ENCODE measurements at places on chromosomes 2 and 18. TPM values are rescaled to one million over a fixed set of nuclear protein-coding genes. Genes with fewer than 3 reads are reported as not detected.
A peak's percentile ranks its signal among the peaks of the same experiment; 100 is the strongest.

DNA sequence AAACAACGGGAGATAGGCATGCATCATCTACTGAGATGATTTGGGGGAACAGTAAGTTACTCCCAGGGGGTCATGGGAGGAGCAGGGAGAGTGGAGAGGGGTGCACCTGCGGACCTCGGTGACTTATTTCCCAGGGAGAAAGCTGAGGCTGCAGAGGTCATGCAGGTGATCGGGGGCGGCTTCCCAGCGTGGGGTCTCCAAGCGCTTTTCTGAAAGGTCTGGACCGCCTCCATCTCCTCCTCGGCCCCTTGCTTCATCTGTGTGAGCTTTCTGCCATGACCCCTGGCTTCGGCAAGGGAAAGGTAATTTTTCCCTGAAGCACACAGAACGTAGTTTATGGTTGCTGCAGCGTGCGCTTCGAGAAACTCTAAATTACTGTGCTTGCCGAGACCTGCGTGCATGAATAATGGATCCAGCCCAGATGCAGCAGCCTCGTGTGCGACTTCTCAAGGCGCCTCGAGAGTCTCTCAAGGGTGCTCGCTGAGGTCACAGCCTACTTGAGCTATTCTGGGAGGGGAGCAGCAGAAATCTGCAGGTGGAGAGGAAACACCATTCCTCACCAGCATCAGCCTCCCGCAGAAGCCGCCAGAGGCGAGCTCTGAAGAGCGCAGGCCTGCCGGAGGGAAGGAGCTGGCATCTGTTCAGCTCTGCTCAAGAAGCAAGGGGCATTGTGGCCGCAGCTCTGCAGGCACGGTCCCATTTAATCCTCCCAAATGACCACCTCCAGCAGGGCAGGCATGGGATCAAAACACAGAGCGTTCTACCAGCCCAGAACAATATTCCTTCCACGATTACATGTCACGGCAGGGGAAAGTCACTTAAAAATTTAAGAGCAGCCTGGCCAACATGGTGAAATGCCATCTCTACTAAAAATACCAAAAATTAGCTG, 308.4 kb upstream of the MYT1L start:
- no peak overlapping the region for H3K4me3 ChIP-seq
- no peak for DNase-seq
- H3K27me3 ChIP-seq: no peaks in the 10 kb centered on the region
- H3K27ac ChIP-seq: no peak overlapping the region
- H3K4me1 ChIP-seq: no peaks in the 10 kb centered on the region

Gene PRKAG3
- not detected for total RNA-seq

Gene NCKAP1
- total RNA-seq: 59.9 TPM

- no peak overlapping the region for H3K27ac ChIP-seq
- no peak for DNase-seq
- no peaks in the 10 kb centered on the region for H3K4me1 ChIP-seq
- H3K27me3 ChIP-seq: no peaks in the 10 kb centered on the region
These were observed 24.3 kb downstream of the DIS3L2 start for GRCh38 chr2:231985823-231986261.

Gene ANKAR
- total RNA-seq: 14.3 TPM

GRCh38 chr18:67568166-67568565, 51.6 kb upstream of the DSEL start:
- H3K36me3 ChIP-seq: no peaks in the 10 kb centered on the region
- H3K27ac ChIP-seq: no peak overlapping the region
- DNase-seq: no peak
- H3K4me3 ChIP-seq: no peak overlapping the region
- H3K4me1 ChIP-seq: no peaks in the 10 kb centered on the region

Gene SIX3
- total RNA-seq: not detected

GRCh38 chr18:32469691-32470459, 807 bp downstream of the GAREM1 start:
- no peaks in the 10 kb centered on the region for H3K27me3 ChIP-seq
- DNase-seq: peak; percentile 41
- no peaks in the 10 kb centered on the region for H3K36me3 ChIP-seq
- peaks cover 38% of the 10 kb centered on the region for H3K4me1 ChIP-seq
- peak overlapping the region; percentile 77 for H3K4me3 ChIP-seq

Gene CRYGA
- total RNA-seq: not detected

GRCh38 chr2:202938960-202939359, 26.9 kb downstream of the CARF start:
- no peaks in the 10 kb centered on the region for H3K27me3 ChIP-seq
- H3K36me3 ChIP-seq: no peaks in the 10 kb centered on the region
- H3K4me1 ChIP-seq: no peaks in the 10 kb centered on the region
- DNase-seq: no peak
- H3K4me3 ChIP-seq: no peak overlapping the region

Gene SCG2
- 12.5 TPM for total RNA-seq

- no peaks in the 10 kb centered on the region for H3K4me1 ChIP-seq
- DNase-seq: no peak
- H3K27ac ChIP-seq: no peak overlapping the region
- H3K27me3 ChIP-seq: no peaks in the 10 kb centered on the region
- H3K36me3 ChIP-seq: no peaks in the 10 kb centered on the region
These were observed 429.0 kb upstream of the PIK3C3 start for GRCh38 chr18:41526054-41526453.

- DNase-seq: no peak
- H3K4me3 ChIP-seq: no peak overlapping the region
- no peaks in the 10 kb centered on the region for H3K36me3 ChIP-seq
- H3K27me3 ChIP-seq: no peaks in the 10 kb centered on the region
- H3K4me1 ChIP-seq: no peaks in the 10 kb centered on the region
- no peak overlapping the region for H3K27ac ChIP-seq
These were observed 103.1 kb upstream of the CXCR4 start for GRCh38 chr2:136221026-136221425.

Gene DNAH7
- total RNA-seq: 11.2 TPM

- no peaks in the 10 kb centered on the region for H3K27me3 ChIP-seq
- no peak overlapping the region for H3K27ac ChIP-seq
- H3K36me3 ChIP-seq: no peaks in the 10 kb centered on the region
- no peak for DNase-seq
These were observed 26.4 kb upstream of the ATRAID start for GRCh38 chr2:27185331-27186026.

All from body of pancreas (tissue), 4 donors.